ENCODE measurements at places on chromosomes 3 and 15. TPM values are rescaled to one million over a fixed set of nuclear protein-coding genes. Genes with fewer than 3 reads are reported as not detected.

GRCh38 chr15:36332301-36332700 lies 247.1 kb upstream of the CDIN1 start:
- no peak for DNase-seq

GRCh38 chr15:60062826-60063225 lies 58.7 kb downstream of the FOXB1 start:
- no peak for DNase-seq

The SPATA12 gene
- 0.27 TPM for total RNA-seq

GRCh38 chr3:156635034-156635433 lies 39.4 kb upstream of the TIPARP start:
- DNase-seq: no peak

GRCh38 chr3:8764528-8764927 lies 4.9 kb downstream of the OXTR start:
- DNase-seq: no peak

GRCh38 chr3:50466177-50466576 lies 37.3 kb downstream of the CACNA2D2 start:
- DNase-seq: no peak

The PLA2G4E gene
- not detected for total RNA-seq

DNA sequence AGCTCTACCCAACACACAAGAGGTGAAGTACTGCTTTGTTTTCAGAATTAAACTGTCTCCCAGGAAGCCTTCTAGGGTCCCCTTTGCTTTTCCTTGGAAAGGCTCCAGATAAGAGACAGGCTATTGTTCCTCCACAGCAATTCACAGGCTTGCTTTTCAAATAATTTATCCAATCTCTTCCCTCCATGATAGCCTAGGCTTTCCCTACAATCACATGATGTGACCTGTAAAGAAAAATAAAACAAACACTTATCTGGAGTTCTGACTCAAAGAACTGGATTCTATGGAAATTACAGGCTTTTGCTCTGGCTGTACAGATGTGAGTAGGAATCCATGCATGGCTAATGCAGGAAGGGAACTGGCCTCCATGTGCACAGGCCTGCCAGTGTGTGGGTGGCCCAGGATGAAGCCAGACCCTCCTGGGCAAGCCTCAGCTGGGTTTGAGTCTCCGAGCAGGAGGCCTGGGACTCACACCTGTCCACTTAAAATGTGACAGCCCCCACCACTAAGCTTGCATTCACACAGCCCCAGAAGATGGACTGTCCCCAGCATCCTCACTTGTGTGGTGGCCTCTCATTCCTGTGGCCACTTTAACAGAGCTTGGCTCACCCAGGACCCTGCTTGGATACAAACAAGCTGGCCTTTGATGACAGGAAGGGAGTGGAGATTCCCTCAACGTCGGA lies 75.8 kb upstream of the LEKR1 start:
- DNase-seq: no peak

The PCSK6 gene
- 39.5 TPM for total RNA-seq

DNA sequence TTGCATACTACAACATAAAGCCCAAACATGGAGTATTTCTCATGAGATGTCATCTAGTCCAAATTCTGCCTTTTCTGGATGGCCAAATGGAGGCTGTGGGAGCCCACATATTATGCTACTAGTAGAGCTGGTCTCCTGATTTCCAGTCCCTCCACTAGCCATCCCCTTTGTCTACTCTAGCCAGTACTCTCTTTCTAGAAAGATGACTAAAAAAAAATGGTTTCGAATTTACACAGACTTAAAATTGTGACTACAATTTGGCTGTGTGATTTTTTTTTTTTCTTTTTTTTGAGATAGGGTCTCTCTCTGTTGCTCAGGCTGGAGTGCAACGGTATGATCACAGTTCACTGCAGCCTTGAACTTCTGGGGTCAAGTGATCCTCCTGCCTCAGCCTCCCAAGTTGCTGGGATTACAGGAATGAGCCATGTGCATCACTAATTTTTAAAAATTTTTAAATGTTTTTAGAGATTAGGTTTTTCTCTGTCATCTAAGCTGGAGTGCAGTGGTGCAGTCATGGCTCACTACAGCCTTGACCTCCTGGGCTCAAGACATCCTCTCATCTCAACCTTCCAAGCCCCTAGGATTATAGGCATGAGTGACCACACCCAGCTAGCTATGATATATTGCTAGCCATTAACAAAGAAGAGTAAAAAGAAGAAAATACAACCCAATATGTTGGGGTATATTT lies 273.9 kb downstream of the ADAMTSL3 start:
- no peak for DNase-seq

DNA sequence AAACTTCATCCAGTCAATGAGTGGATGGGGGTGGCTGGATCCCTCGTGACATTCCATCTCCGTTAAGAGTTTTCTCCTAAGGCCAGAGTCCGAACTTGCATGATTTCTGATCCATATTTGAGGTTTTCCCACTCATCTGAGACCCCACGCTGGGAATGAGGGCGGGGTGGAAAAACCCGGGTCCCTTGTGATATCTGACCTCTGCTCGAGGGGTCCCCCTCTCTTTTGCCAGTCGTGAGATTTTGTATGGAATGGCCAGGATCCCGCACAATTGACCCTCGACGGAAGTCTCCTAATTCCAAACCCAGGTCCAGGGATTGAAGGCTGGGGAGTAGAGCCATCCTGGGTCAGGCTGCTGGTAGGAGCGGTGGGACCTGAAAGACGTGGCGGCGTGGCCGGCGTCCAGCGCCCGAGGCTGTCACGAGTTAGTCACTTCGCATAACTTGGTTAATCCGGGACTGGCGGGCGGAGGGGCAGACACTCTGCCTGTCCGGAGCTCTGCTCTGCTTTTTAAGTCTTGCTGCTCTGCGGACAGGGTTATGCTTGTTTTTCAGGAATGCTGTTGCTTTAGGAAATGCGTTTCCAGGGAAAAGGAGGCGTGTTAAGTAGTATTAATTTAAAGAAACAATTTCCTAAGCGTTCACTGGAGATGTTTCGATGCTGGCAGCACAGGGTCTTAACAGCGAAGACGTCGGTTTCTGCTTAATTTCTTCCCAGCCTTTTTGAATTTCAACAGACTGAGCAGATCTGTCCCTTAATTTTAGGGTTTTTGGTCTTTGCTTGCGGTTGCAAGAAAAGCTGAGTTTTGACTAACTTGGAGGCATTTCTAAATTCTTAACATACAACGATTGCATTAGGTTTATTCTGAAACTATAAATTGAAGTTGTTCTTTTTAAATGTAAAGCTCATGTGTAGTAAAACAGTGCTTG lies 69.7 kb upstream of the LRRFIP2 start:
- DNase-seq: peak; percentile 86

GRCh38 chr3:178699810-178700209 lies 163.6 kb downstream of the KCNMB2 start:
- DNase-seq: no peak

GRCh38 chr3:105847452-105847851 lies 21.4 kb downstream of the CBLB start:
- DNase-seq: no peak

GRCh38 chr3:40166997-40167396 lies 142.5 kb upstream of the EIF1B start:
- DNase-seq: no peak
